Effector memory CD8-positive, alpha-beta T cell (primary cell): ENCODE measurements at places on chromosomes 7 and 10.

GRCh38 chr10:4196771-4197390 lies 411.9 kb upstream of the KLF6 start:
- no peak for DNase-seq

GRCh38 chr7:36473454-36474282 lies 84.0 kb downstream of the ANLN start:
- DNase-seq, result peak; percentile 2

DNA sequence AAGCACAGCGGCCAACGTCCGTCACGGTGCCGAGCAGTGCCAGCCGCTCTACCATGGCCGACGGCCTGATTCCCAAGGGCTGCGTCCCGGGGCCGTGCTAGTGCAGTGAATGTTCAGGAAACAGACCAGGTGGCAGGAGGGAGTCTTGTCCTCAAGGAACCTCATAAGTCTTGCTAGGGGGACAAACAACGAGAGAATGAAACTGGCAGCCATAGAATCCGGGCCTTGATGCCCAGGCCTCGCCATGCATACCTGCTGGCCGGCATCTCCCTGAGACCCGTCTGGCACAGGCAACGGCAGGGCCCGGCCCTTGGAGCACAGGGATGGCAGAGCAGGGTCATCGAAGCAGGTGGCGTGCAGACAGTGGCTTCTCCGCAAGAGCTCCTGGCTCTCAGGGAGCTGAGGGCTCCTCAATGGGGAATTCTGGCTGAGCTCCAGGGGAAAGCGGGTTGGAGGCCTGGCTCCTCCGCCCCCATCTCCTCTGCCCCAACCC lies 58.8 kb downstream of the DIP2C start:
- DNase-seq, result no peak

GRCh38 chr10:11713186-11713743 lies 28.9 kb upstream of the ECHDC3 start:
- DNase-seq, result no peak

DNA sequence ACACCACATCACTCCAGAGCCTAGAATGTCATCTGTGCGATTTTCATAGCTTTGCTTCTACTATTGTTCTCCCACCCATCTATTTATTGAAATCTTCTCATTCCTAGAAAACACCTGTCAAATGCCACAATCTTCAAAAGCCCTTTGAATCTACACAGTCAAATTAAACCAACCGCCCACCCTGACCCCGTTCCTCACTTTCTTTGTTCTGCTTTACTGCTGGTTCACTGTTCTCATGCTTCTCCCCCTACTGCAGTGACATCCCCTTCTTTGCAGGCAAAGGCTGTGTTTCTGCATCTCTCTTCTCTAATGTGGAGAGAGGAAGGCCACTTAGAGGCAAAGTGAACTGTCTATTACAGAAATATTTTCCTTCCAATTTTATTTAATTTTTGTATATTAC lies 152.4 kb upstream of the NEBL start:
- DNase-seq, result no peak

GRCh38 chr7:142925413-142925812 lies 8.1 kb downstream of the TRPV5 start:
- no peak for DNase-seq

- no peak for DNase-seq
Observed at GRCh38 chr10:3711918-3712317, 73.1 kb downstream of the KLF6 start.

GRCh38 chr10:78042752-78043104 lies 9.1 kb downstream of the RPS24 start:
- no peak for DNase-seq

- DNase-seq, result no peak
Observed at GRCh38 chr7:27961255-27961654, 219.3 kb downstream of the JAZF1 start.

- DNase-seq, result no peak
Observed at GRCh38 chr7:117322741-117323304, at the start of gene WNT2. Gene WNT2 (minus strand): TSS chr7:117323058. CDS start chr7:117322989, 69 bp downstream.

DNA sequence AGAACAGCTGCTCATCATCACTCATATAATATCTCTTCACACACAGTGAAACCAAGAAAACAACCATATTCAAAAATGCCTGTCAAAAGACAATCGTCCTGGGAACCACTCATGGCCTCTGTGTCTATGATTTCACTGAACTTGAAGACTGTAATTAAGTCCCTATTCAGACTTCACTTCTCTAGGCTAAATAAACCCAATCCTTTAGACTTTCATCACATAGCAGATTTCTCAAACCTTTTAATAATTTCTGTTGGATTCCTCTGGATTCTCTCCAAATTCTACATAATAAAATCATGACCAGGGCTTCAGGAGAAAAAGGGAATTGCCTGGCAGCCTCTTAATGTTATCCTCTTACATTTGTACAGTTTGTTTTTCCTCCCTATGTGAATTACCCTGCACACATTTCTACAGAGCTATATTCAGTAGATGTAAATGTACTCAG lies 201.1 kb downstream of the LRRN3 start:
- DNase-seq, result no peak

GRCh38 chr10:83302623-83303022 lies 836.7 kb upstream of the GHITM start:
- DNase-seq, result no peak

- no peak for DNase-seq
Observed at GRCh38 chr7:37665352-37666022, 18.1 kb upstream of the GPR141 start.

GRCh38 chr7:87648316-87648715 lies 20.1 kb downstream of the RUNDC3B start:
- no peak for DNase-seq

DNA sequence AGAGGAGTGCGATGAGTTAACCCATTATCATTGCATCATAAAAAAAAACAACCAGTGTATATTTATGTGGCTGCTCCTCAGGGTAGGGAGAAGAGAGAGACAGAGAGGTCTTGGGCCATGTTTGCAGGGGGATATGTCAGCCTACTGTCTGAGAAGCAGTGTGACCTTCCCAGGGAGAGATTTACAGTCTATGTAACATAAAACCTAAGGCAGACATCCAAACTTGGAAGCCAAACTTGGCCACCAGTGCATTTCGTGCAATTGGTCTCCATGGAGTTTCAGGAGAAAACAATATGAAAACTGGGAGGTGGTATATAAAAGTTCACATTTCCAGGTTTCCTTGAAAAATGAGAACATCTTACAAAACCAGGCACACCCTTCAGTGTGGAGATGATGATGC lies 85.9 kb upstream of the CXCL12 start:
- no peak for DNase-seq

DNA sequence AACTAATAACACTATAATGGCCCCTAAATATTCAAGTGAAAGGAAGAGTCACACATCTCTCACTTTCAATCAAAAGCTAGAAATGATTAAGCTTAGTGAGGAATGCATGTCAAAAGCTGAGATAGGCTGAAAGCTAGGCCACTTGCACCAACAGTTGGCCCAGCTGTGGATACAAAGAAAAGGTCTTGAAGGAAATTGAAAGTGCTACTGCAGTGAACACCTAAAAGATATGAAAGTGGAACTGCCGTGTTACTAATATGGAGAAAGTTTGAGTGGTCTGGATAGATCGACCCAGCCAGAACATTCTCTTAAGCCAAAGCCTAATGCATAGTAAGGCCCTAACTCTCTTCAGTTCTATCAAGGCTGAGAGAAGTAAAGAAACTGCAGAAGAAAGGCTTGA lies 12.1 kb upstream of the SNX13 start:
- DNase-seq, result no peak

- no peak for DNase-seq
Observed at GRCh38 chr10:116880716-116881482, 31.6 kb downstream of the ENO4 start.

DNA sequence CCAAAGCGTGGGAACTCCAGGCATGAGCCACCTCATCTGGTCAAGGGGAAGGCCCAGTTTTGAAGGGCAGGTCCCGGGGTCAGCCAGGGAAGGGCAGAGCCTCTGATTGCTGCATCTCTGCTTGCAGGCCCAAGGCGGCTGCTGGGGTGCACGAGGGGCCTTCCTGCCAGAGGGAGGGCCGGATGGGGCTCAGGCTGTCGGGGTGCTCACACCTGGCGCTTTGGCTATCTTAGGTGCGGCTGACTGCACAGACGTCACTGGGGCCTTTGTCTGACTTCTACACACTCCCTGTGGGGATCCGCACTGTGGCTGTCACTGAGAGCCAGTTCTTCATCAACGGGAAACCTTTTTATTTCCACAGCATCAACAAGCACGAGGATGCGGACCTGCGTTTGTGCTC lies 68.7 kb downstream of the ZNF727 start:
- no peak for DNase-seq

DNA sequence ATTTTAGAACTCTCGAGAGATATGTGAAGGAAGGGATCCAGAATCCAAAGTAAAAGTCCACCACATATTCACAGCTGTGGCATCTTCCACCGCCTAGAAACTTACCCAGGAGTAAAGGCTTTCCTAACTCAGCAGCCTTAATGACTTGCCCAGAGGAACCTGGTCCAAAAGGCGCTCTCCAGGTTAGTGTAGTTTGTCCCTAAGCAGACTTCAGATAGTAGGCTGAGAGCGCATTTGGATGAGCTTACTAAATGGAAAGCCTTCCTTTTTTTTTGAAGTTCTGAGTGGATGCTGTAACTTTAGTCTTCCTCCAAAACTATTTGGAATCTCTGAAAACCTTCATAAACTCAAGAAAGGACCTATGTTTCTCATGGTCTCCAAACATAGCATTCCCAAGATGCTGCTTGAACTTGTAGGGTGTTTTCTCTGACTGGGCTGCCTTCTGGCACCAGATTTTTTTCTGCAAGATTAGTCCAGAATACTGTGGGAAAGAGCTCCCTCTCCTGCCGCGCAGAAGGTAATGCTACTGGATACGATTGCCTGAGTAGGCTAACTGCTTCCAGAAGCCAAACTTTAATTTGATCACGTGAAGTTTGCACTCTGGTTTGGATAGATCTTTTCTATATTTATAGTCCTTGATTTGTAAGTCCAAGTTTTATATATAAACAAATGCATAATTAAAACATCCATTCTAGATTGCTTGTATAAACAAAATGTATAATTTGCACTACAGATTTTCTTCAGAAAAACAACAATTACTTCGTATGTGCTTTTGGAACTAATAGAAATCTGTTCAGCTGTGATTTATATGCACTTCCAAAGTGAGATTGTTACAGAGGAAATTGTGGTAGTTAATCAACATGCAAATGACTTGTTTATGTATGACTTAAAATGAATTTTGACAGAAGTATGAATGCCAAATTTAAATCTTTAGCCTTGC lies 19.6 kb upstream of the GPR37 start:
- no peak for DNase-seq

GRCh38 chr7:138092486-138093028 lies 16.3 kb downstream of the AKR1D1 start:
- DNase-seq, result no peak

DNA sequence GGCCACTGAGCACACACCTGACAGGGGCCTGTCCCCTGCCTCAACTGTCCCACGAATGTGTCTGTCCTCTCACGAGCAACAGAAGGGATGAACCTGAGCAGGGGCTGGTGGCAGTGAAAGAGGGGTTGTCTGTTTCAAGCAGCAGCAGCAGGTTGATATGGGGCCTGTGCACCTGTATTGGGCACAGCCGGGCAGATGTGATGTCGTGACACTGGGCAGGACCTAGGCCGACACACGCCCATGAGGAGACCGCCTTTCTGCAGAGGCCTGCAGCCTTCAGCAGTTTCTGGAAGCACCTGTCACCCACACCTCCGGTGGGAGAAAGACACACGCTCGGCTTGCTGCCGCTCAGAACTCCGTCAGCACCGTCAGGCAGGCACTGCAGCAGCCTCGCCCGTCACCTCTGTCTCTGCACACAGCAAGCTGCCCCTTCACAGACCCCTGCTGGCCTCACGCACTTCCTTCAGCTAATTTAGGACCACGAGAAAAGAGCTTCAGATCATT lies 48.5 kb downstream of the AMZ1 start:
- DNase-seq, result no peak

DNA sequence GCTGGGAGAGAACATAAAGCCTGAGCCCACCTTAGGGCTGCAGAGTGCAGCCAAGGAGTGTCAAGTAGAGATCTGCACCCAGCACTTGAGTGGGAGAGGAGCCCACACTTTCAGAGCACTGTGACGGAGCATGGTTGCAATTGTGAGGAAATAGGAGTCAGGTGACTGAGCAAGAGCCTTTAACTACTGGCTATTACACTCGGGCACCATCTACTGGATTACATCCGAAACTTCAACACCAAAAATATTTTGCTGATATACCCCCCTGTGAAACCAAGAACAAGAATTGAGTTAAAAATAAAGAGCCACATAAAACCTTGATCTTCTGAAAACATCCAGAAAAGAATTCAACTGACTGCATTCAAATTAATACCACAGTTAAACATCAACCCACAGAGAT lies 657.9 kb downstream of the NXPH1 start:
- no peak for DNase-seq

DNA sequence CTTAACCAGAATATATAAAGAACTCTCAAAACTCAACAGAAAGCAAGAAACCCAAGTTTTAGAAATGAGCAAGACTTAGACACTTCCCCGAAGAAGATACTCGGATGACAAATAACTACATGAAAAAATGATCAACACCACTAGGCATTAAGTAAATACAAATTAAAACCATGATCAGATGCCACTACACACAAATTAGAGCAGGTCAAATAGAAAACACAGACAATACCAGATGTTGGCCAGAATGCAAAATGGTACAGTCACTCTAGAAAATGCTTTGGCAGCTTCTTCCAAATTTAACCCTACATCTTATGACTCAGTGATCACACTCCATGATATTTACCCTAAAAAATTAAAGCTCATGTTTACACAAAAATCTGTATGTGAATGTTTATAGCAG lies 18.4 kb downstream of the TMEM176A start:
- no peak for DNase-seq

DNA sequence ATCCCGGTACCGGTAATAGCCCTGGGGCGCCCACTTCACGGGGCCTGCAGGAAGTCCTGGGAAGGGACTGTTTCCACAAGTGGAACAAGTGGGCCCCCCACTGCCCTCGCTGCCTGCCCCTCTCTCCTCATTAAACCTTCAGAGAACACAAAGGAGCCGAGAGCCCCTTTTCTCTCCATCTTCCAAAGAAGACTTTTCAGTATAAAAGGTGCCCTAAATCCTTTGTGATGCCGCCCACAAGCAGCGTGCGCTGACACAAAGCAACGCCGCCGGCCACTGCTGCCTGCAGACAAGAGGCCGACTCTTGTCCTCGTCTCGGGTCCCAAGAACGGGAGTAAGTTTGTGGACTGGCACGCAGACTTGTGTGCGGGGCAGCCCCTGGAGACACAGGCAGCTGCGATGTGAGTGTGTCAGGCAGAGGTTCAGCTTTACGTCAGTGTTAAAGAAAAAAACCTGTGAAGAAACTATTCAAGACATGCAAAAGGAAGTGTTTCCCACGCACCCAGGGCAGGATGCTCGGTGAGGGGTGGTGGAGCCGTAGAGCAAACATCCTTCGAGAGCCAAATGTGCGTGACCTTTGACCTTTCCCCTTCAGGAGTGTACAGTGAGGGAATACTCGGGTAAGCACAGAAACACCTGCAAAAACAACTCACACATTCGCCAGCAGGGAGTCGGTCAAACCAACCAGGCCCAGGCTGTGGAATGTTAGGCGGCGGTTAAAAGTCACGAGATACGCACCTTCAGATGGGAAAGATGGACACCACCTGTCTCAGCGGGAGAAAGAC lies 118.2 kb downstream of the VIPR2 start:
- DNase-seq, result no peak
